Stimulated activated CD4-positive, alpha-beta T cell treated with anti-CD3 and anti-CD28 coated beads, Interleukin-1b, Interleukin-23, amount 100 ng/mL, for 24 hours (primary cell): ENCODE measurements at places on chromosomes 7 and 10.

DNA sequence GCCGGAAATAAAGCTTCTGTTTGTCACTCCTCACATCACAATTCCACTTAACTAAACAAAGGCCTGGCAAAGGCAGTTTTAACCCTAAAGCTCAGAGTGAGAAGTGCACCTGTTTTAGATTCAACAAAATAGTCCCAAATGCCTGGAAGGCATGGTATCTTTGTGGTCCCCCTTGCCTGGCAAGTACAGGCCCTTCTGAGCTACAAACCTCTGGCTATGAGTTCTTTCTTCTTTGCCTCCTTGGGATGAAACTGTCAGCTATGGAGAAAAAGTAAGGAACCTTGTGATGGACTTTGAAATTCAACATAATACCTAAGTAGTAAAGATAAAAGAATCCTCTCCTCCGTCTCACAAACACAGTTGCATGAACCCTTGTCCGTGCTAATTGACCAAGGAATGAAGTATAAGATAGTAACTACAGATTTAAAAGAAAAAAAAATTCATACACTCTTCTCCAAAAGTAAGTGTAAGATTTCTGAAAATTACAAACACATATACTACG is 244.5 kb upstream of the ETV1 start:
- no peak for DNase-seq

GRCh38 chr10:10346390-10347150 is 671.1 kb upstream of the CELF2 start:
- DNase-seq, result no peak

DNA sequence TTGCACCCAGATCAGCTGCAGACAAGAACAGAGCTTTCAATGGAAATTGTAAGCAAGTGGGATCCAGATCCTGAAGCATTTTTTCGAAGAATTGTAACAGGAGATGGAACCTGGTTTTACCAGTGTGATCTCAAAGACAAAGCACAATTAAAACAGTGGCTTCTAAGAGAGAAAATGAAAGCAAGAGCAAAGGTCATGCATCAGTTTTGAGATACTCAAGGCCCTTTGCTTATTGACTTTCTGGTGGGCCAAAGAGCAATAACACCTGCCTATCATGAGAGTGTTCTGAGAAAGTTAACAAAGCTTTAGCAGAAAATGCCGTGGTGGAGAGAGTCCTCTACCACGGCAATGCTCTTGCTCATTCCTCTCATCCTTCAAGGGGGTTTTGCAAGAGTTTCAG is 194.8 kb downstream of the TMEM178B start:
- DNase-seq, result no peak

GRCh38 chr10:46327685-46328084 is 40.9 kb downstream of the ANTXRL start:
- DNase-seq, result no peak

GRCh38 chr7:105916603-105917002 is 40.2 kb upstream of the ATXN7L1 start:
- DNase-seq, result no peak

DNA sequence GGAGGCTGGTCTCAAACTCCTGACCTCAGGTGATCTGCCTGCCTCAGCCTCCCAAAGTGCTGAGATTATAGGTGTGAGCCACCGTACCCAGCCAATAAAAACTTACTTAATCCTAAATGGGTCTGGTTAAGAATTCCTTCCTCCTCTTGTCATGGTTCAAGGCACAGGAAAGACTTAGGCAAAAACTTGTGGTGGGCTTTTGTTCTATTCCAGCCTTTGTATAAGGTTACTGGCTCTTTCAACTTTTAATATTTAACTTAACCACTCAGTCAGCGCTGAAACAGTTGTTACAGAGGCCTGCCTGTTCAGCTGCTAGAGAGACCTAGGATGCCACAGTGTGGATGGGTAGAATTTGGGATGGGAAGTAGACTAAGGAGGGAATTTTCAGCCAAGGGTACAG is 28.1 kb upstream of the GARS1 start:
- no peak for DNase-seq

DNA sequence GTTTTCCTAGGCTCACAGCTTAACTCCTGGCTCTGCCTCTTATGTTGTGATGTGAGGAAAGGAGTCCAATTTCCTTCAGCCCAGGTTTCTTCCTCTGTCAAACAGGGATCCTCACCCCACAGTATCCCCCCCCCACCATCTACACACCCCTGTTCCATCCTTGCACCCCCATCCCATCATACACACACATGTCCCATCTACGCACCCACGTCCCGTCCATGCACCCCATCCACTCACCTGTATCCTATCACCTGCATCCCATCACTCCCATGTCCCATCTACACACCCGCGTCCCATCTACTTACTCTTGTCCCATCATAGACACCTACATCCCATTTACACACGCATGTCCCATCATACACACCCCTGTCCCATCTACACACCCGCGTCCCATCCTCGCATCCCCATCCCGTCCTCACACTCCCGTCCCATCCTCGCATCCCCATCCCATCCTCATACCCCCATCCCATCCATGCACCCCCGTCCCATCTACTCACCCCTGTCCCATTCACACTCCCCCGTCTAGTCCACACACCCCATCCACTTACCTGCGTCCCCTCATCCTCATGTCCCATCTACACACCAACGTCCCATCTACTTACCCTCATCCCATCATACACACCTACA is 117.3 kb downstream of the TRRAP start:
- no peak for DNase-seq

DNA sequence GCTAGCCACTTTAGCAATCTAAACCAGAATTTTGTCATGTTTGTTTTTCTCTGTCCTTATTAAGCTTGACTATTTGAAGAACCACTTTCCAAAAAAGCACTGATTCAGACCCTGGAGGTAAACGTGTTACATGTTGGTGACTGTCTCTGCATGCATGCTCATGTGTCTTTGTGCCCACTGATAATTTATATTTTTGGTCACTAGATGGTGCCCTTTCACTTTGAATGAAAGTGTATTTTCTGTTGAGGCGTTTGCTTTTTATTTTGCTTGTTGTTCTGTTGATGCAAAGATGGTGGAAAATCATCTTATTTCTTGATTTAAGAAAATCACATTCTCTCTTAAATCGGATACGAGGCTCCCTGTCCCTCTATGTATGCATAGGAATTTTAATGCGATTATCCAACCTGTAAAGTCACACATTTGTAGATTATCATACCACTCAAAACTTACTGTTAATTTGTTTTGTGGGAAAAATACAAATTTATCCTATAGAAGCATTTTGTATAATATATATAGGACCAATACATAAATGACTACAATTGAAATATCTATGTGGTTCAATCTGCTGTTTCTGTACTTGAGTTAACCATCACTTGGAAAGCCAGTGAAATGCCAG is 269.3 kb downstream of the BICC1 start:
- no peak for DNase-seq

- no peak for DNase-seq
Measured at GRCh38 chr7:108525327-108525984, 479 bp downstream of the PNPLA8 start.

GRCh38 chr7:20206104-20206896 is 10.9 kb downstream of the MACC1 start:
- DNase-seq, result no peak

- DNase-seq, result no peak
Measured at GRCh38 chr10:78267598-78267997, 233.9 kb downstream of the RPS24 start.

- no peak for DNase-seq
Measured at GRCh38 chr10:8513155-8514147, 459.0 kb downstream of the GATA3 start.

DNA sequence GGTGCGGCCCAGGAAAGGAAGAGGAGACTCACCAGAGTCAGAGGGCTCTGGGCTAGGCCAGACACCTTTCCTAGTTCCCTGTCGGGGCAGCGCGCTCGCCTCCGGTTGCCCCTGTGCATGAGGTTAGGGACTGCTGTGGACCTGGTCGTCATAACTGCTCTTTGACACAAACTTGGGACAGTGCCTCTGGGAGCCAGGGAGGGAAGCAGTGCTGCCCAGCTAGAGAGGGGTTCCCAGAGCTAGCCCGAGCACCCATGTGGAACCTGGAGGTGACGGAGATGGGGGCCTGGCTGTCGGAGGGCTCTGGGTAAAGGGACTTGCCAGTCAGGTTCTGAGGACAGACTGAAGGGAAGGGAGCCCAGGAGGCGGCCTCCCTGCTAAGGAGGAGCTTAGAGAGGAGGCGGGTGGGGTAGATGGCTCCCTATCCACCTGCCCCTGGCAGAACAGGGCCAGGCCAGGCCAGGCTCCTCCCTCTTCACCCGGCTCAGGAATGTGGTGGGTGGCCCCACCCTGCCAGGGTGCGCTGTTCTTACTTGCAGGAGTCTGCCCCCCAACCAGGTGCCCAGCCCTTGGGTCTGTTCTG is 29.7 kb downstream of the AGAP3 start:
- no peak for DNase-seq

DNA sequence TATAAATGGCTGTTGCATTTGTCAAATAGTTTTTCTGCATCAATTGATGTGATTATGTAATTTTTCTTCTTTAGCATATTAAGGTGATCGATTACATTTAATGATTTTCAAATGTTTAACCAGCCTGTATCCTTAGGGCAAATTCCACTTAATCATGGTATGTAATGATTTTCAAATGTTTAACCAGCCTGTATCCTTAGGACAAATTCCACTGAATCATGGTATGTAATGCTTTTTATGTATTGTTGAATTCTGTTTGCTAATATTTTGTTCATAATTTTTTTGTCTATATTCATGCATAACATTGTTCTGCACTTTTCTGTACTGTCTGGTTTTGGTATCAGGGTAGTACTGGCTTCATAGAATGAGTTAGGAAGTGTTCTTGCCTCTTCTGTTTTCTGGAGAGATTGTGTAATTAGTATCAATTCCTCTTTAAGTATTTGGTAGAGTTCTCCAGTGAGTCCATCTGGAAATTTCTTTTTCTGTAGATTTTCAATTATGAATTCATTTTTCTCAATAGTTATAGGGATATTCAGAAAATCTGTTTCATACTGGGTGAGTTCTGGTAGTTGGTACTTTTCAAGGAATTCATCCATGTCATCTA is 393.2 kb upstream of the FOXK1 start:
- DNase-seq, result no peak

DNA sequence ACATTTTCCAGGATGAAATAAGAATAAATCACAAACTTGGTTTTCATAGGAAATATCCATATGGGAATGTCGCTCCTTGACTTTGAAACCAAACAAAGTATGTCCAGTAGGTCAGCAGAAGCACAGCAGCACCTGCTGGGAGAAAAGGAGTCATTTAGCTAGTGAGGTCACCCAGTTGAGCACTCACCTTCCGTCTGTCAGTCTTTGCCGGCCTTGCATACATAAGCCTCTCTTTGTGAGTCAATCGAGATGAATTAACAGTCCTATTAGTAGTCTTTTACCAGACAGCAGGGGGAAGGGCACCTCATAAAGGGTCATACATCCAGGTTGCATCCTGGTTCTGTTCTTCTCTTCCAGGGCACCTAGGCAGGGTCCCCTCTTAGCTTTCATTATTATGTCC is 232.5 kb upstream of the FZD1 start:
- DNase-seq, result no peak

GRCh38 chr7:22871661-22872060 is 49.0 kb upstream of the TOMM7 start:
- no peak for DNase-seq

DNA sequence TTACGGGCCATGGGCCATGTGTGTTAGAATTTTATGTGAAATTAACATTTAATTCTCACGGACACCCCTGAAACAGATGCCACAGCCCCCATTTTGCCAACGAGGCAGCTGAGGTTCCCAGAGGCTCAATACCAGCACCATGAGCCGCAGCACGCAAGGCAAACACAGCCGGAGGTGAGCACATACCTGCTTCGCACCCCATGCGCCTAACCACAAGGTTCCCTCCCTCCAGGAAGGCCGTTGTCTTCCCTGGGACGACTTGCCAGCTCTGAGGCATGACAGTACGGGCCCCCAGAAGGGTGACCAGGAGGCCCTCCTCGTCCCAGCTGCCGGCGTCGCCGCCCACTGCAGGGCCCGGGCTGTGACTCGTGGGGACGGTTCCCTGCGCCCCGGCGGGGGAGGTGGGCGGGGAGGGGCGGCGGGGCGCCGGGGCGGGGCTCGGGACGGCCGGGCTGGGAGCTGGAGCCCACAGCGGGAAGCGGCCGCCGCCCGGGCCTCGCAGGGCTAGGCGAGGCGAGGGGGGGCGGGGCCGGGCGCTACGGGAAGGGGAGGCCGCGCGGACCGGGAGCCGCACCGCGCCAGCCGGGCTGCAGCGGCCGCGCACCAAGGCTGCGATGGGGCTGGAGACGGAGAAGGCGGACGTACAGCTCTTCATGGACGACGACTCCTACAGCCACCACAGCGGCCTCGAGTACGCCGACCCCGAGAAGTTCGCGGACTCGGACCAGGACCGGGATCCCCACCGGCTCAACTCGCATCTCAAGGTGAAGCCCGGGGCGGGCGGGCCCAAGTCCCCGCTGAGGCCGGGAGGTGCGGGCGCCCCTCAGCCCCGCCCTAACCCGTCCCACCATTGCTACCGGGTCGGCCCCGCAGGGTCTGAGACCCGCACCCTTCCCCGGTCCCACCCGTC is at the start of gene CAV2:
Gene CAV2 (plus strand): TSS at position 571 of the 910 bp plus-strand sequence. CDS start 44 bp downstream, at position 615.
- no peak for DNase-seq

- DNase-seq, result no peak
Measured at GRCh38 chr10:102468683-102469082, 17.3 kb upstream of the C10orf95 start.

DNA sequence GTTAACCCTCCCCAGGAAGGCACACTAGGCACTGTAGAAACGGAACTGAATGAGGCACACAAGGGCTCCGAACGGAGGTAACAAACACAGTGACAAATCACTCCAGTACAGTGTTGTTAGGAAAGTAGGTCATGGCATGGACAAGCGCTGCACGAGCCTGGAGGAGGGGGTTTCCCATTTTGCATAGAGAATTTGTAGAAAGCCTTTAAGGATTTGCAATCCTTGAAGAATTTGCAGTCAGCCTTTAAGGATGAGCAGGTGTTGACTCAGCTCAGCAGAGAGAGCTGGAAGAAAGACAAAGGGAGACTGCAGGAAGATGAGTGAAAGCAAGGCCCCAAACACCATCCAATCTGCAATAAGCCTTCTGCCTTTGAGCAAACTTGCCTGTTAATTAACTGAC is 51.1 kb upstream of the PPP1R3C start:
- DNase-seq, result no peak

DNA sequence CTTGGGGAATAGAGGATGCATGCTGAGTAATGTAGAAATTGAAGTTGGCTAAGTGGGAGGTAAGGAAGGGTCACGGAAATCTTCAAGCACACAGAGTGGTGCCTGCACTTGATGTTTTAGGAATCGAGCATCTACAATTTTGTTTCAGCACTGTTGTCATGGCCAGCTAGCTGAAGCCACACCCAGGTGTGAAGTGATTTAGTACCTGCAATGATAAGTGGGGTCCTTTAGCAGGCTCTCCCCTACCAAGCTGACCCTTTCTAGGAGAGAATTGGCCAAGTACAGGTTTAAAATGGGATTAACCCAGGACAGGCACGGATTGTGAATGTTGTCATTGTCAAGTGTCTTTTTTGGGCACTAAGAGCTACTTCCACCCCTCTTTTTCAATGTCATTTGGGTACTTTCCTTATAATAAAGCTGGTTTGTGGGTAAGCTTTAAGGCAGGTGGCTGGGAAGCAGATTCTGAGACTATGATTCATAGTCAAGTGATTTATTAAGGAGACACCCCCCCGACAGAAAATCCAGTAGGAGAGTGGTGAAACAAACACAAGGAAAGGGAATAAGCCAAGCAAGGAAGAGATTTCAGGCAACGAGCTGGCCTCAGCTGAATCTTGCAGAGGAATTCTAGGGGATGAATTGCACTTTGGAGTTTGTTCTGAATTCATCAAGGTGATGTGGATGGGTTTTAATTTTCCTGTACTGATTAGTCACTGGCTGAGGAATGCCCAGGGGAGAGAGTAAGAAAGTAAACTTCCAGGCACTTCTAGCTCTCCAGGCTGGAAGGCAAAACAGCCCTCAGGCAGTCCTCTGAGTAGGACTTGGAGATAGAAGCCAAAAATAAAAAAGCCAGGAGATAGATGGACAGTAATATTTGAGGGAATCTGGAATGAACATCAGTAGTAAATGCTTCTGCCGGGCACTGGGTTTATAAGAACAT is 1128.4 kb downstream of the SORCS3 start:
- DNase-seq, result no peak
